ENCODE measurements at places on chromosomes 16 and 17.

DNA sequence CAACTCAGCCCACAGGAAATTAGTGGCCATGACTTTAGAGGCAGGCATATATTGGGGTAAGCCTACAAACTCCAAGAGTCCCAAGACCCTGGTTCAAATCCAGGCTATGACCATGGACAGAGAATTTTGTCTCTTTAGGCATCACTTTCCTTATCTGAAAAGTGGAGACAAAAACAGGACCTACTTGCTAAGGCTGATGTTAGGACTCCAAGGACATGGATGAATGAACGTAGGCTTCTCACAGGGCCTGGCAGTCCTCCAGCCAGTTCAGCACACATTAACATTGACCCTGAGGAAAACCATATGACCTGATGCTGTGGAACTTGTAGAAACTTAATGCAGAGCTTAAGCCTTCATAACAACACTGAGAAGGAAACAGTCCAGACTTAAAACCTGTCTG, 1.4 kb downstream of the FKBP10 start:
- no peak for DNase-seq

DNA sequence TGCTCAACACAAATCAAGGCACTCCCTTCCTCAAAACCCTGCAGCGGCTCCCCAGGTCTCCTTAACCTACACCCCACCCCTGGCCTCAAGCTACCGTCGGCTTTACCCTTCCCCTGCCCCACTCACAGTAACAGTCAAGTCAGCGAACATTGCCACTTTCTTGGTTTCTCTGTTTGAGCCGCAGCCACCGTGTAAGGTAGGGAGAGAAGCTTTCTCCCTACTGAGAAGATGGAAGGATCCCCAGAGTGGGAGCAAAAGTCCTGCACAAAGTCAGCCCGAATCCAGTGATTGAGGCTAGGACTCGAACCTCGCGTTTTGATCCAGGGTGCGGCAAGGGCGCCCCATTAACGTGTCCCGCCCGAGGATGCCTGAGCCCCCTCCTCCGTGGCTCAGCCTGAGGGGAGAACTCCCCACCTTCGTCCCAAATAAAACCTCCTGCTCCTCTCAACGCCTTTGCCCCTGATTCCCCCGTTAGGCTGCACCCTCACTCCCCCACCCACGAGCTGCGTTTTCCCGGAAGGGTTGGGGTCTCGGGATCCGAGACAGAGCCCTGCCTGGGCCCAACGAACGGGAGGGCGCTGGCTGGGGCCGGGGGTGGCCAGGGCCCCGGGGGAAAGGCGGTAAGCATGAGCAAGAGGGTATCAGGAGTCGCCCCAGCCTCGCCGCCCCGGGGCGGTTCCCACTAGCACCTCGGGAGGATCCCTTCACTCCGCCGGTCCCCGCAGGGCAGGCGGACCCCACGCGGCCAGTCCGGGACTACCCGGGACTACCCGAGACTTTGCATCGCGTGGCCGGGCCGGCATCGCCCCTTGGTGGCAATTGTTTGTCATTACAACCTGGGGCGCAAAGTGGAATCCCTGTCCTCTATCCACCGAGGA, 9.9 kb upstream of the NAGS start:
- peak; percentile 87 for DNase-seq

DNA sequence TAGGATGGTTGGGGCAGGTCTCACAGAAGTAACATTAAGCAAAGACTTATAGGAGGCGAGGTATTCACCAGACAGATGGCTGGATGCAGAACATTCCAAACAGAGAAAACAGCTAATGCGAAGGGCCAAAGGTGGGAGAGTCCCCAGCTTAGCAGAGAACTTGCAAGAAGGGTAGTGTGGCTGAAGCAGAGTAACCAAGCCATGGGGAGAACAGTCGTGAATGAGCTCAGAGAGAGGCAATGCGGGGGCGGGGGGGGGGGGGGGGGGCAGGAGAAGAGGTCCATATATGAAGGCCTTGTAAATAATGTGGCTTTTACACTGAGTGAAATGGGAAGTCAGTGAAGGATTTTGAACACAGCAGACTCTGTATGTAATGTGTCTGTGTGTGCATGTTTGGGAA, 81.3 kb downstream of the SMG6 start:
- DNase-seq: no peak

DNA sequence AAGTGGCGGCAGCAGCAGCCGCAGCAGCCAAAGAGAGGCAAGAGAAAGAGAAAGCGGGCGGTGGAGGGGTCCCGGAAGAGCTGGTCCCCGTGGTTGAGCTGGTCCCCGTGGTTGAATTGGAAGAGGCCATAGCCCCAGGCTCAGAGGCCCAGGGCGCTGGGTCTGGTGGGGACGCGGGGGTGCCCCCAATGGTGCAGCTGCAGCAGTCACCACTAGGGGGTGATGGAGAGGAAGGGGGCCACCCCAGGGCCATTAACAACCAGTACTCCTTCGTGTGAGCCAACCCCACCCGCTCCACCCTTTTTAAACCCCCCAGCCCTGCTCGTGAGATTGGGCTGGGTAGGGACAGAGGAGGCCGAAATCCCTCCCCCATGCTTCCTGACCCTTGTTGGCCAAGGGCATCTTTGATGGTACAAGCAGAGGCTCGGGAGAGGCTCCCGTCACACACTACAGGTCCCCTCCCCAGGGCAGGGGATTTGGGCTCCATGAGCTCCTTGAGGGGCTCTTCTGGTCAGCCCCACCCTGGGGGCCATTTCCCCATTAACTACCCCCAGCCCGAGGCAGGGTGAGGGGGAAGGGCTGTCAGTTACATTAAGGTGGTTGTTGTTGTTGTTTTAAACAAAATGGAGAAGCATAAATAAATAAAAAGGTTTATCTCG, 4.6 kb upstream of the ATP2A1 start:
- peak; percentile 28 for DNase-seq

DNA sequence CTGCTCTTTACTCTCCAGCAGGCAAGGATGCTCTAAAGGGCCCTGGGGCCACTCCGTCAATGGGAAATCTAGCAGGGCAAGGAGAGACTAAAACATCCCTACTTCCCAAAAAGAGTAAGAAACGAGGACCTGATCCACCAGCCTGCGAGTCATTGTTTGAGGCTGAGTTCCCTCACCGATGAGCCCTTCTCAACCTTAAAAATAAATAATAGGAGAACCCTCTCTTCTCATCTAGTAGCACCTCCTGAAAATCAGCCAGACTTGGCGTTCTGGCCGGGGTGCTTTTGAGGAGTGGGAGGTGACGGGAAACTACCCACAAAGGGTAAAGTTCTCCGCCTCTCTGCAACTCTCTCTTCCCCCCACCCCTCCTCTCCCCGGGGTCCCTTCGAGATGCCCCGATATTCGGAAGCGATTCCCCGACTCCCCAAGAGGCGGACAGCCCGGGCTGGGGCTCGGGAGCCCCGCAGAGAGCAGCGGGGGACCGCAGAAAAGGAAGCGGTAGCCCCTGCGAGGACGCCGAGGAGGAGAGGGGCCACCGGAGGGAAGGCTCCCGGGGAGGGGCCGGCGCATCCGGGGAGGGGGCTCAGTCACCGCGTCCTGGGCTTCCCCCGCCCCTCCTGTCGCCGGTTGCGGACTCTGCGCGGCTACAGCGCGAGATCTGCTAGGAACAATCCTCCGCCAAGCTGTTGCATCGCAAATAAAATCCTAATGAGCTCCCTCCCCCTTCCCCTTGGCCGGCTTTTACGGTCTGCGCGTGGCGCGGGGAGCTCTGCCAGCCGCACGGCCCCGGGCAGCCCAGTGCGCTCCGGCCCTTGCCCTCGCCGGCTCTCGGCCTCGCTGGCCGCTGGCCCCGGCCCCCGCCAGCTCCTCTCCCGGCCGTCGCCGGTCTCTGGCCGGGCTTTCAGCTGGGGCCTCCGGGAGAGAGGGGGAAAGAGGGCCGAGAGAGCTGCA, 1.3 kb downstream of the HOXB9 start:
- peak; percentile 57 for DNase-seq

DNA sequence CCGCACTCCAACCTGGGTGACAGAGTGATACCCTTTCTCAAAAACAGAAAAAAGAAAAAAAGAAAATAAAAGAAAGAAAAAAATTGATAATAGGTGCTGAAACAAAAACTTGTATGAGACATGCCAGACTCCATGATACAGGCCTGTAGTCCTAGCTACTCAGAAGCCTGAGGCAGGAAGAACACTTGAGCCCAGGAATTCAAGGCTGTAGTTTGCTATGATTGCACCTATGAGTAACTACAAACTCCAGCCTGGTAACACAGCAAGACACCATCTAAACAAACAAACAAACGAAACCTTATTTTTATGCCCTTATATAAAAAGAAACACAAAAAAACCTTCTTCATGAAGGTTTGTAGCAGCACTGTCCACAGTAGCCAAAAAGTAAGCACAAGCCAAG, 5.0 kb upstream of the CMTM4 start:
- DNase-seq: no peak

GRCh38 chr16:84617041-84617790, 662 bp downstream of the COTL1 start:
- DNase-seq: no peak

DNA sequence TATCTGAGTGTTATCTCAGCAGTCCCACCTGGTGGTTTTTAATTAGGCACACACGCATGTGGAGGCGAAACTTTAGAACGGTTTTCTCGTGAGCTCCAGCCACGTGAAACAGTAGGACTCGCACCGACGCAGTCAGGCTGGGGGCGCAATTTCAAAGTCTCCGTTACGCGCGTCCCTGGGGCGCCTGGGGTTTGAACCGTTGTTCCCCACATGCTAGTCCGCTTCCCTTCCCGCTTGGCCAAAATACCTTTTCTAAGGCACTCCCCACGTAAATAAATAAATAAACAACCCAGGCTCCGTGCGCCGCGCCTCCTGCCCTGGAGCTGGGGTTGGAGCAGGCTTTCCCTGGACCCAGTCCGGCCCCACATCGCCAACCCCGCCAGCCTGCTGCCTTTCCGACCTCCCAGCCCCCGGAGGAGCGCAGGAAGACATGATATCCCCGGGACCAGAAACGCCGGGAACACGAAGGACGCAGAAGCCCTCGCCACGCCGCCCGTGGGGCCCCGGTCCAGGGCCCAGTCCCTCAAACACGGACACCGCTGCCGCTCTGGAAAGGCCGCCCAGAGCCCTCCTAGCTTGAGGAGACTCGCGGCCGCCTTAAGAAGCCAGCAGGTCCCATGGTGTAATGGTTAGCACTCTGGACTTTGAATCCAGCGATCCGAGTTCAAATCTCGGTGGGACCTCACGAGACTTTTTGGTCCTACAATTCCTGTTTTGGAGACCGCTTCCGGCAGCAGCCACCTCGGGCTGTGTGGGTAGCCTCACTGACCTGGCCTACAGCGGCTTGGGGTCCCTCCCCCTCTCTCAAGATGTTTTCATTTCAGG, 18.2 kb downstream of the GNGT2 start:
- DNase-seq: peak; percentile 97

DNA sequence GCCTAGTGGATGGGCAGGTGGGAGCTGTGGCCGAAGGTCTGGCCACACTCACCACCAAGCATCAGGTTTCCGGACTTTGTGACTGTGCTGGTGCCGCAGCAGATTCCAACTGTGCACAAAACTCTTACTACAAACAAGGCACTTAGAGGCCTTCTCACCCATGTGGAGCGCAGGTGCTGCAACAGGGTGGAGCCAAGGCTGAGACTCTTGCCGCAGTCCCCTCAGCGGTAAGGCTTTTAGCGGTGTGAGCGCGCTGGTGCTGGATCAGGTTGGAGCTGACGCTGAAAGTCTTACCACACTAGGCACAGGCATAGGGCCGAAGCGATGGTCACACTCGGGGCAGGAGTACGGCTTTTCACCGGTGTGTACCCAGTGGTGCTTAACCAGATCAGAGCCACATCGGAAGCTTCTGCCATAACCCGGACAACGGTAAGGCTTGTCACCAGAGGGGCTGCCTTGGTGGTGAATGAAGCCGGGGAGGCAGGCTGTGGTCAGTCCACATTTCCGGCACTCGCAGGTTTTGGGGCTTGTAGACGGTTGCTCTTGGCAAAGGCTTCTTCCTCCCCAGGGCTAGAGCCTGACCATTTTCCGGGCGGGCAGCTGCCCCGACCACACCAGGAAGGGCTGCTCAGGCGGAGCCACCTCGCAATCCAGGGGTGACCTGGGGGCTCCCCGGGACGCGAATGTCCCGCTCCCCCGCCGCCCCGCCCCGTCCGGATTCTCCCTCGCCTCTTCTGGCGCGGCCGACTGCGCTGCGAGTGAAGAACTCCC, 1.0 kb upstream of the ARMC5 start:
- no peak for DNase-seq

DNA sequence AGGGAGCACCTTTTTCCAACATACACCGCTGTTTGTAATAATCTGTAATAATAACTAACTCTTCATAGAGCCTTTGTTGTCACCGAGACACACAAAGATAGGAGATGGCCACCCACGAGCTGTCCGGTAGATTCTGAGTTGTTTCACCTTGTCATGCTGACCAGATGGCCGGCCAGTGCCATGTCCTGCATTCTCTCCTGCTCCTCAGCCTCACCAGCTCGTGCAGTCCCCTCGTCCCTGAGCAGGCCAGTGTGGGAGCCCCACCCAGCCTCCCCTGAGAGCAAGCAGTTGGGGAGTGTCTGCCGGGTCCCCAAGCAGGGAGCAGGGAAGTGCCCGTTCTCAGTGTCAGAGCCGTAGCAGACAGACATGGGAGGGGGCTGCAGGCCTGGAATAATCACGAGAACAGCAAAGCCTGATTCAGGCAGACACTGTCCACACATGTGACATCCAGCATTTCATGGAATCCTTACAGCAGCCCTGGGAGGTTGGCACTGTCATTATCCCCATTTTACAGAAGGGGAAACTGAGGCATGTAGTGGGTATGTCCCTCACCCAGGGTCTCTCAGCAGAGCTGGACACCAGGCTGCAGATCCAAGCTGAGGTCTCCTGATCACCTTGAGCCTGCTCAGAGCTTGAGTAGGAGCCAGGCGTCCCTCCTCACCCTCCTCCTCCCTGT, 178.5 kb upstream of the CIBAR2 start:
- no peak for DNase-seq

GRCh38 chr17:49823614-49824013, 24.3 kb downstream of the TAC4 start:
- DNase-seq: no peak

DNA sequence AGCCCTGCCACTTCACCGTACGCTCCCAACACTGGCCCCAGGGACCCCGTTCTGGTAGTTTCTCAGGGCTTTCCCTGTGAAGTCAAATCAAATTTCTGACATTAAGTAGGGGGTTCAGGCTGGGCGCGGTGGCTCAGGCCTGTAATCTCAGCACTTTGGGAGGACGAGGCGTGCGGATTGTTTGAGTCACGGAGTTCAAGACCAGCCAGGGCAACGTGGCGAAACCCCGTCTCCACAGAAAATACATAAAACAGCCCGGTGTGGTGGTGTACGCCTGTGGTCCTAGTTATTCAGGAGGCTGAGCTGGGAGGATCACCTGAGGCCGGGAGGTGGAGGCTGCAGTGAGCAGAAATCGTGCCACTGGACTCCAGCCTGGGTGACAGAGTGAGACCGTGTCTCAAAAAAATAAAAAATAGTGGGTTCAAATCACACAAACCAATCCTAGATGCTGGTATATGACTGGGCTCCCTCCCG, 632 bp downstream of the CYBC1 start:
- DNase-seq: no peak

All from PC-3 (cell line).